CD4-positive, alpha-beta T cell treated with Interleukin-10 for 1 hour (primary cell): ENCODE measurements at places on chromosomes 13 and 19.

GRCh38 chr13:80083081-80083852 lies 257.7 kb downstream of the SPRY2 start:
- no peak for DNase-seq

DNA sequence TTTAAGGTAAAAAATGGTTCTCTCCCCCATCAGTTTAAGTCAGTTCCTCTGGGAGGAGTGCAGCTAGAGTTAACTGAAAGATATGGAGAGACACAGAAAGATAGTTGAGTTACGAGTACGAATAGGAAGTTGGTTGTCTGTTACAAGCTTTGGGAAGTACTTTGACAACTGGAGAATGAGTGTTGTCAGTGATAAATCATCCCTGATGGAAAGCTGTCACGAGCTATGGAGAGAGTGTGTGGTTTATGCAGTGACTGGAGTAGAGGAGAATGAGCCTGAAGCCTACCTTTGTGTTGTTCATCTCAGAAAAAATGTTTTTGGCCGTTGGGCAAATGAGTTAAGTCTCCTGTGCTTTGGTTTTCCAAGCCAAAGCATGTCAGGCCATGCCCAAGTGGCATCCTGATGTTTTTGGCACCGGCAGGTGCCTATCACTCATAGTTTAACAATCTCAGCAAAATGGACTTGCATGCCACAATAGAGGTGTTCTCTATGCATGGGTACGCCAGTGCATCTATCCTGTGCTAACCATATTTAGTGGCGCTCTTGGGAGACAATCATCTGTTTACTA lies 350.2 kb downstream of the IRS2 start:
- no peak for DNase-seq

DNA sequence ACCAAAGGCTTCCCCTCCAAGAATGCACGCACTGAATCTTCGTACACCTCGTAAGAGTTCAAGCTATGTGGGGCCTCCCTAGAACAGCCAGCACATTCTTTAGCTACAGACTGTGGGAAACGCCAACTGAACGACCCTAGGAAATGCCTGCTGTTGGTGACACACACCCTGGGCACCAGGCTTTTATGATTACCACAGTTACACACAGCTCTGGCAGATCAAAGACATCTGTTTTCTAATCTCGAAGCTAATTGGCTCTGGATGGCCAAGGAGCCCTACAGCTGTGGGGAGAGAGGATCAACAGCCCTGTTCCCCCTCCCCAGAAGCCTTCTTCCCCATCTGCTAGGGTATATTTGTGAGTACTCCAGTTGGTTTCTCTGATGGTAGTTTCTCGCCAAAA lies 123.0 kb downstream of the COL4A1 start:
- DNase-seq, result no peak

- no peak for DNase-seq
These were observed 771.3 kb upstream of the ARGLU1 start for GRCh38 chr13:107339209-107339608.

DNA sequence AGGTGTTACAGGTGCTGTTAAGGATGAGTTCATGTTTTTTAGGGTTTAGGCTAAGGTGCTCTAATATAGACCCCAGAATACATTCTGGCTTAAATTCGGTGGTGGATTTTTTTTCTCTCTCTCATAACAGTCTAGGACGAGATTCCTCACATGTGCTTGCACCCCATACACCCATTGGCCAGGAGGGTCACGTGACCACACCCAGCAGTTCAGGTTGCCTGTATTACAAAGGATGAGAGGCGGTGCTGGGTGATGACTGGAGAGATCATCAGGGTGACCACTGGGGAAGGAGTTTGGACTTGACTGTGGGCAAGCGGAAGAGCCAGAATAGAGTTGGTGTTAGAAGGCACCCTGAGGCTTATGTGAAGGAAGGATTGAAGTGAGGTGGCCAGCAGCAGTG lies 27.7 kb downstream of the PPP2R1A start:
- DNase-seq, result no peak

DNA sequence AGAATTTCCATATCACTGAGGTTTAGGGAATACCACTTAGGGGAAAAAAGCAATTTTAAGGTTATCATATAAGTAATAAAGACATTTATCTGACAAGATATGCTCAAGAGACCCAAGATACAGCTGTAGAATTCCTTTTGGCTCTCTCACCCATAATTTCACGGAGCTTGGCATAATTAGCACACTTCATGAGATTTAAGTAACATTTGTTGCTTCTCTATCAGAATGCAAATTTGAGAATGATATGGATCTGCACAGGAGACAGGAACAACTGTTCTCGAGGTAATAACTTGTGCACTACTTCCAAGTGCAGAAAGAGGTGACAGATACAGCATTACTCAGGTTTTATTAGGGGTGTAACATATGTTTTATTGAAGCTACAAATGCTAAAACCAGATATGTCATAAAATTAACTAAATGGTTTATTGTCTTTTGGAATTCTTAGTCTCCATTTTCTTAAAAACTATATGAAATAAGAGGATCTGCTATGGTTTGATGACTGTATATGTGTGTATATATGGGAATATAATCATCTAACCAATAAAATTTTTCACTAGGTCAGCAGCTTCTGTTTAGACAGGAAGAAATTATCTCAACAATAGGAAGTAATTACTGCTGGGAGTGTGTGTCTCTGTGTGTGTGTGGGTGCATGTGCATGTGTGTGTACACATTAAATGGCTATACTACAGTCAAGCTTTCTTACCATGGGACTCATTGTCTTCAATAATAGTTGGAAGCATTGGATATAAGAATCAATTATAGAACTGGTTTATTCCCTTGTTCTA lies 401.3 kb downstream of the PCDH17 start:
- DNase-seq, result no peak

GRCh38 chr13:46663206-46664037 lies 110.5 kb downstream of the LRCH1 start:
- DNase-seq, result no peak

GRCh38 chr19:9862938-9863337 lies 27.8 kb downstream of the PIN1 start:
- DNase-seq, result peak; percentile 20

DNA sequence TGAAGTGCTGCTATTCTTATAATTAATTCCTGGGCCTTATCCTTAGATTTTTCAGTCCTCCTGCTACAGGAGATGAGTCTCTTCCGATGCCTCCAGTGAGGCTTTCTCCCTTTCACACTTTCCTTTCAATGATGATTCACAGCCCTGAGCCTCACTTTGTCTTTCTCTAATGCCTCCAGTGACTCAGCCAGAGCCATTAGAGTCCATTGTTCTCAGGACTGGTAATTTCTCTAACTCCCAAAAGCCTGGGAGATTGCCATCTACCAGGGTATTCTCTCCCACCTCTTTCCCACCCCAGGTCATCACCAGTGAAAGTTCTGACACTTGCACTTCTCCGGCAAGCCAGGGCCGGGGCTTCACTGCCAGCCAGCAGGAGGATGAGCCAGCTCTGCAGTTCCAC lies 49.6 kb upstream of the ARGLU1 start:
- DNase-seq, result no peak

- DNase-seq, result no peak
These were observed 11.3 kb upstream of the ITM2B start for GRCh38 chr13:48221686-48222187.

- DNase-seq, result peak; percentile 50
These were observed 46.2 kb downstream of the KLF2 start for GRCh38 chr19:16370641-16371391.

DNA sequence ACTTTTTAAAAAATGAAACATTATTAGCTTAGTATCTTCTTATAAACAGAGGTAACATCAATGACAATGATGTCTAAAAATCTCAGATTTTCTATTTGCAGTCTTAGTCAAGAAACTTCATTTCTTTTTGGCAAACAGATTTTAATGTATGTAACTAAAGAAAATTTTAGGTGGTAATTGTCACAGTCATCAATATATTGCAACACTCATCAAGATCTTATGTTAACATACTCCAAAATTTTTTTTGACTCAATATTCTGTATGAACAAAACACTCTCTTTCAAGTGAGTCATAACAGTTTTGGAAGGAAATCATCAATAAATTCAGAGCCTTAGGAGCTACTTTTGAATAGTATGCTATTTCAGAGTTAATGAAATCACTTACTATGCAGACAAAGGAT lies 1507.6 kb downstream of the SLITRK1 start:
- no peak for DNase-seq

DNA sequence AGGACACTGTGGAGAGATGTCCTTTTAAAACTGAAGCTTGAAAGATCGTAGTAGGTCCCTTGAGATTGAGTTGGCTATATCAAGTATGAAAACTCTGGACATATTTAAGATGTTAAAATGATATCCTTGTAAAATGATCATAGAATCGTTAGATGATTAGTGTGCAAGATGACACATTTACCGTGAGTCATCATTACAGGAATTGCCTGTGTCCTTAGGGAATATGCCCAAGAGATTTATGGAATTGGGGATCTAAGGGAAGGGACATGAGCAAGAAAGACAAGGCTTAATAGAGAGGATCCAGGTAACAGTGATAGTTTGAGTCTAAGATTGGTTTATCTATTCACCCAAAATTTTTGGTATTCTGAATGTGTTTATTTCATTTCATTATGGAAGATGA lies 233.7 kb downstream of the GPC5 start:
- no peak for DNase-seq

DNA sequence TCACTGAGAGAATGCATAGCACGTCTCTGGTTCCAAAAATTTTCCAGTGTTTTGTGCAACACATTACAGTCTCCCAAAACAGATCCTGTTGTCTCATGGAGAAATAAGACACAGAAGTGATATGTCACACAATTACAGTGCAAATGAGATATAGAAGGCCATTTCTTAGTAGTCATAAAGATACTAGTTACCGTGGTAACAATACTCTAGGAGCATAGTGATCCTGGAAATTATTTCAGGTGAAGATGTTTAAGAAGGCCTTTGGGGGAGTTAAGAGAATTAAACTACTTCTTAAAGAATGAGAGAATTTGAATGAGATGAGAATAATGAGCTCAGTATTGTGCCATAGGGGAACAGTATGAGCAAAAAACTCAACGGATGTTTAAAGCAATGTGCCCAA lies 628.0 kb upstream of the MIR17HG start:
- no peak for DNase-seq

DNA sequence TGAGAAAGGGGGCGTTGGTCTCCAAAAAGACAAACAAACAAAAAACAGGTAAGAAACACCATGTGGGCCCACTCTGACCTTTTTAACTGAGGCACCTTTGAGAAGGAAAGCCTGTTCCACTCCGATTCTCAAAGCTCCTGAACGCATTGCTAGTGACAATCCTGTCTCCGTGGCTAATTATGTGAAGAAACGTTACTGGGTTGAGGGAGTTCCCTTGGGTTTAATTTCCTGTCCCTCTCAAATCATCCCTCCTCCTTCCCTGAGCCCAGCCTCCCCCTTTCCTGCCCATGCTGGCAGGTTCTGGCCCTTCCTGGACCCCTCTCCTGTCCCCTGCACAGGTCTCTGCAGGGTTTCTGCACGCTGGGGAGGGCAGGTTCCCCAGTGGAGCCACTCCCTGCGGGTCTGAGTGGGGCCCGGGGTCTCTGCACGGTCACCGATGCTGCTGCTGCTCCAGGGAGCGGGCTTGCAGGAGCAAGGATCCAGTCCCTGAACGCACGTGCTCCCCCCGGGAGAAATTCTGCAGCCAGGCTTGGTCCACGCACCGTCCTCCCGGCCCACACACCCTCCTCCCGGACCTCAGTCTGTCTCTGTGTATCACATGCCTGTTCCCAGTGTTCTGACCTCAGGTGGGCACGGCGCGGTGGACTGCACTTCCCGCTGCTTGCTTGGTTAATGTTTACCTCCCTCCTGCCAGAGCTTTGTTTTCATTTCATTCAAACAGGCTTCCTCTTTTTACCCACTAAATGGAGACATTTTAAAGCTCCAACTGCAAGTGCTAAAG lies 76.4 kb upstream of the MCF2L start:
- DNase-seq, result no peak

DNA sequence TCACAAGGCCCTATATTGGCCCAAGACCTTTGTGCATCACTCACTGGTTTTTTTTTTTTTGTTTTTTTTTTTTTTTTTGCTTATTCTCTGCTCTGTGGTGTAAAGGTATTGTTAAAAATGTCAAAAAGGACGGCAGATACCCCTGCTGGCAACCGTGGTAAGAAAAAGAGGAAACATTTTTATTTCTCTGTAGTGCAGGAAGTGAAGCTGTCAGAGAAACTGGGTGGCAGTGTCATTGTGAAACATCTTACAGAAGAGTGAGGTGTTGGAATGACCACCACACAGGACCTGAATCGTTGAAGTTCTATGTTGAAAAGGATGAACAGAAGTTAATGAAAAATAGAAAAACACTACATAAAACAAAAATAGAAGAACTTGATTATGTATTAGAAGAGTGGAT lies 346.4 kb downstream of the FGF9 start:
- DNase-seq, result no peak

- DNase-seq, result no peak
These were observed 861.1 kb downstream of the GPC5 start for GRCh38 chr13:92259523-92259922.

- no peak for DNase-seq
These were observed 4.0 kb downstream of the ZBTB7A start for GRCh38 chr19:4062419-4063368.

- DNase-seq, result no peak
These were observed 141.6 kb downstream of the TM9SF2 start for GRCh38 chr13:99642841-99643240.

DNA sequence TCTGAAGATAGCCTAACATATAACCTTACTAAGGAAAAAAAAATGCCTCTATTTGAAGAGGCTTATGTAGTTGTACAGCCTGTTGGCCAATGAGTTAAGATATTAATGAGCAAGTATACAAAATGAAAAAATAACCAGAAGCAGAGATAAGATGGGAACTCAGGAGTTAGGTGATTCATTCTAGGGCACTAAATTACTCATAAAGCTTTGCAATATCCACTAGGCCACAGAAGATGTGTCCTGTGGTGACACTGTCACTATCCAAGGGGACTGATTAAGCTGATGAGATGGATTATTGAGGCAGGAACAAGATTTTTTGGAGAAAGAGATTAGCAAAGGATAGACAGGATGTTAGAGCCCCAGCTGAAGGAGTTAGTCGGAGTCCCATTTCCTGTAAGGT lies 99.6 kb downstream of the LIG4 start:
- DNase-seq, result no peak
